ENCODE measurements at places on chromosomes 4 and X.

GRCh38 chrX:54747733-54748393 is 50.2 kb downstream of the ITIH6 start:
- no peak for DNase-seq

DNA sequence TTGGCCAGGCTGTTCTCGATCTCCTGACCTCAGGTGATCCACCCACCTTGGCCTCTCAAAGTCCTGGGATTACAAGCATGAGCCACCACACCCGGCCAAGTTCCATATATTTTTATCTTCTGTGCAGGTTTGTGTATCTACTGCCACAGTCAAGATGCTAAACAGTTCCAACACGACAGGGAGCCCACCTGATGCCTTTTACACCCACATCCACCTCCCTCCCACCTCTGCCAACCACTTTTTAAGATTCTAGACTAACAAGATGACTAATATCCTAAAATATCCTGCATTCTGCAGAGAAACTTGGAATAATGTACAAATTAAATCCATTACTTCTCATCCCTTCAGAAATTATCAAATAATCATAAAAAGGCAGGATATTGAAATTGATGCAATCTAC is 19.3 kb upstream of the RPL34 start:
- DNase-seq: no peak

GRCh38 chrX:39008549-39008948 is 207.3 kb downstream of the MID1IP1 start:
- DNase-seq: no peak

GRCh38 chr4:75845992-75846391 is 56.3 kb downstream of the PPEF2 start:
- no peak for DNase-seq

DNA sequence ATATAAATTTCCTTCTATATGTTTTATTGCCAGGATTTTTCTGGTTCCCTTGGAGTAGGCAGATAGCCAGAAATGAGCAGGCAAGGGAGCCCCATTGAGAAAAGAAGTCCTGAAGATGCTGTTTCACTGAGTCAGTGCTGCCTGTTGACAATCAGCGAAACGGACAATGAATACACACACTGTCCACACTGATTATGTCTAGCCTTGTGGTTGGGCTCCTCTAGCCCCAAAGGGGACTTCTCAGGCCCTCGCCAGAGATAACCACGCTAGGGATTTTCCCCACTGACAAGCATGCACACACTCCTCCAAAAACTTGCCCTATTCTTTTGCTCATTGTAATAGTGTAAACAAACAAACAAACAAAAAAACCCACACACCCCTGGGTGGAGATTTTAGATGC is 369.3 kb downstream of the DMD start:
- DNase-seq: no peak

- DNase-seq: no peak
Measured at GRCh38 chrX:127596882-127597281, 455.3 kb downstream of the ACTRT1 start.

GRCh38 chr4:81651243-81651899 is 179.7 kb upstream of the RASGEF1B start:
- DNase-seq: no peak

DNA sequence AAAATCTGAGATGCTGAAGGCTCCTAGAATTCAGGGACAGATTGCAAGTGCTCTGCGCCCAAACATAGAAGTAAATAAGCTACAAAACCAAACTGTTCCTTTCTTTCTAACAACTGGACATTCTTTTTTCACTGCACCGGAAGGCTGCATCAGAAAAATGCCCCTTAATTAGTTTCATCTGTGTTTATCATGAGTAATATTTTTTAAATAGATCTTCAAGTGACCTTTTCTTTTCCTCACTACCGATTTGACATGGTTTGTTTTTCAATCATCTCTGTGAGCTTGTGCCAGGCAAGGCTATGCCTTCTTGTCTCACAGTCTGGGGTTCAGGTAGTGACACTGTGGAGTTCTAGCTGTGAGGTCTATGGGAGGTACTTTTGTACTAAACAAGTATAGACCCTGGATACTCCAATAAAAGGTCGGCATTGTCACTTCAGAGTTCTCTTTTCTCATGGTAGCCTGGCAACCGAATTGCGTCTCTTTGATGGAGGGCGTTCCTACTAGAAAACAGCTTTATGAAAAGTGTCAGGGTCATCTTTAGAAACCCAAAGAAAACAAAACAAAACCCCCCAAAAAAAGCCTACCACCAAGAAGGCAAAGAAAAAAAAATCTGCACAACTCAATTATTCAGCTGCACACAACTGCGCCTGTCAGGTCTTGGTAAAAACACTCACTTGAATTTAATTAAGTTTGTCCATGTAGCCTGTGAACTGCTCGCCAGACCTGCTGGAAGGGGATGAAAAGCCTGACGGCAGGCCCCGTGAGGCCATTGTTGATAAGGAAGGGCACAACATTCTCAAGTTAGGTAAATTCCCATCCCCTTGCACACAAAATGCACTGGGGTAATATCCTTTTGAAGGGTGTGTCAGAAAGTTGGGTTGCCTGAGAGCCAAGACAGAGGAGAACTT is 22.8 kb upstream of the ADAMTS3 start:
- no peak for DNase-seq

DNA sequence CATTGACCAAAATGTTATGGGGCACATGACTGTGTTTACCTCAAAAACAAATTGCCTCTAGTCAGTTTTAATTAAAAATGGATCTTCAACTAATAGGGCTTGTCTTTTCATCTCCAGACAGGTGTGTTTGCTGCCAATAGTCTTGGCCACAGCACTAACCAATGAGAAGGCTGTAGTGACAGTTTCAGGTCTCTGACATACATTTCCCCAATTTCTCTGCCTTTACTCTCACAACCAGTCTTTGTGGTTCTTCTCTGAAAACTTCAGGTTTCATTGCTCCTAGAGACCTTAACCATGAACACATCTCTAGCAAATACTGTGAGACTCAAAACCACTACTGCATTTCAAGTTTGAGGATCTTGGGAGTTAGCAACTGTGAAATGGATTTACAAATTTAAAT is 3.5 kb upstream of the EDNRA start:
- no peak for DNase-seq

GRCh38 chr4:86497131-86497530 is 97.0 kb upstream of the PTPN13 start:
- no peak for DNase-seq

DNA sequence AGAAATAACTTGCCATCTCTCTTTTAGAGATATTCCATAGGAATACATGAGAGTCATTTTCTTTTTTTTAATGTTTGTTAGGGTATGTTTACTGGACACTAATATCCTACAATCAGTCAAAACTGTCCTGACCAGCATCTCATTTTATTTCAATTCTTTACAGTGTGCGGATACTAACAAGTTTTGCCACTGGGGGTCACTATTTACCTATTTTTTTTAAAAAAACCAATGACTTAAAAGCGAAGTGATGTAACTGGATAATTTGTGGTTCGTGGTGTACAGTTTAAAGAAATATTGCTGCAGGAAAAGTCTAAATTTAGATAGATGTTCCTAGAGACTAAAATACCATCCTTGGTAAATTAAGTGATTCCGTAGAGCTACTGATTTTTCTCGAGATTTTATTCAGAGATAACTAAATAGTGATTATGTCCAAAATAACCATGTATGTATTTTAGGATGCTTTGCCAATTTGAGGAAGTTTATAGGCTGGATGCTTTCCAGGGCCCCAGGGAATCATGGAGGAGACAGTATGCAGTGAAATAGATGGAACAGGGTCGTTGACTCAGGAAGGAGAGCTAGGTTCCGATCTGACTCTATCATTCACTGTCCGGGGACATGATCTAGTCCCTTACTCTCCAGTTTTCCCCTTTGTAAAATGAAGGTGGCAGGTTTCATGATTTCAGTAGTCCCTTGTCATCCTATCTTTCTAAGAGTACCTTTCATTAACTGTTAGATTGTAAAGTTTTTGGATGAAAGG is 34.0 kb upstream of the GNPDA2 start:
- peak; percentile 18 for DNase-seq
